Caco-2 (cell line): ENCODE measurements at places on chromosomes 5 and 9. TPM values are rescaled to one million over a fixed set of nuclear protein-coding genes. Genes with fewer than 3 reads are reported as not detected.

DNA sequence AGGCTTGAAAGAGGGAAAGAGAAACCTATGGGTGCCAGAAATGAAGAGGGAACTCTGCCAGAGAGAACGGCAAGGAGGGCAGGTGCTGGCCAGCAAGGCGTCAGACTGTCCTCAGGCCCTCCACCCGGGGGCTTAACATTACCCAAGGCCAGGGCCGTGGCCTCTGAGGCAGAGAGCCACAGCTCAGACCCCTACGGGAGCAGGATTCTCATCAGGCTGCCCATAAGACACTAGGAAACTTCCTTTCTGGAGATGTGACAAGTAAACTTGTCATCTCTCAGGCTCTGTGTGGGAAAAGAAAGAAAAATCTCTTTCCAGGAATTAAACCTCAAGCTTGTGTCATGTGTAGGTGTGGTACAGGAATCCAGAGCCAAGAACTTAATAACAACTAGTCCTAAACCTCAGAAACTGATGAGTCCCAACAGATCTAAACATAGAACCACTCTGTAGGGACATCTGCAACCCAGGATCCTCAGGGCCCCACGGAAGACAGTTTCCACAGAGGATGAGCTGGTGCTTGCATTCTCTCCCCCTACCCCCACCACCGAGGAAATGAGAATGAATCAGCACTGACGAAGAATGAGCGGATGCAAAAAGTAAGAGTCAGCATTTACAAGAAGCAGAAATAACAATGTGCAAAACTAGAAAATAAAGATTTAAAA is 74.3 kb downstream of the DCP2 start:
- DNase-seq = no peak

The MSMP gene
- not detected in 2 replicates for total RNA-seq

DNA sequence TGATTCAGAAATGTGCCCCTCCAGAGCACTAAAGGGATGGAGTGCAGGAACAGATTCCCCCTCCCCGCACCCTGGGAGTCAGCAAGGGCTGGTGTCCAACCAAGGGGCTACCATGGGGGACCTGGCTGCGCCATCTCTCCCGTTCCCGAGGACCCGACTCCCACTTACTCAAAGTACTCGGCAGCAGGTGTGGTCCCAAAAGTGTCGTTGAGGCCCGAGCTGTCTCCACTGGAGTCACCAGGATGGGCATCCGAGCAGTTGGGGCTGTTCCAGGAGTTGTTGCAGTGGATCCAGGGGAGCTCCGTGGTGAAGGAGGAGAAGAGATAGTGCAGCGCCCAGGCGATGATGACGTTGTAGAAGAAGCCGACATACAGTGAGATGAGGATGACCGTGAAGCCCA is 12.9 kb downstream of the SLC6A3 start:
- no peak for DNase-seq

DNA sequence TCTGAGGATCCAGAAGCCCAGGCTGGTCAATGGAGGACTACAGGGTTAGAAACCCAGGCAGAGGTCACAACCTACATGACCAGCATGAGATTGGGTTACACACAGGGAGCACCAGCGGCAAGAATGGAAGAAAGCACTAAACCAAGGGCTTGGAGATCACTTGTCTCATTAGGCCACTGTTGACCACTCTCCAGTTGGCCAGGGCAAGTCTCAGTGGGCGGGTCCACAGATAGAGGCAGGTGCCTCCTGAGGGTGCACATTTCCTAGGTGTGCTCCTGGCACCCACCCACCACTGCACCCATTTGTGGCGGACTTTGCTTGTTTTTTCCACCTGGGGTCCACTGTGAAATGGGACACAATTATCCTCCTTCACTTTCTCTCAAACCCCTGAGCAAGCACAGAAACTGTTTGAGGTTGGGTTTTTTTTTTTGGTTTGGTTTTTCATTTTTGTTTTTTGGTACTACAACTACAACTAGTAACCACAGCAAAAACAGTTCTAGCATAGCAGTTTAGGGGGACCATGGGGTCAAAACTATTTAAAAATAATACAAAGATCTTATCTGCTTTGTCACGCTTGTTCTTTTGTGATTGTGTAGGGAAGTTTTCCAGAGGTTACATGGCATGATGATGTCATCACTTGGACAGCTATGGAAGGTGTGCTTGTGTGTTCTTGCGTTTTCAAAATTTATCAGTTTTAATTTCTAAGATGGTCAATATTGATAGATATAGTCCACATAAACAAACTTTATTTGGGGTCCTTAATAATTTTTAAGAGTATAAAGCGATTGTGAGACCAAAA is 6.1 kb downstream of the NPR2 start:
- DNase-seq = no peak

GRCh38 chr5:81395262-81395661 is 1.3 kb upstream of the ACOT12 start:
- DNase-seq = no peak

The GADD45G gene
- total RNA-seq = 3.7 and 5.4 TPM in 2 replicates

The IFNA21 gene
- total RNA-seq = not detected in 2 replicates

DNA sequence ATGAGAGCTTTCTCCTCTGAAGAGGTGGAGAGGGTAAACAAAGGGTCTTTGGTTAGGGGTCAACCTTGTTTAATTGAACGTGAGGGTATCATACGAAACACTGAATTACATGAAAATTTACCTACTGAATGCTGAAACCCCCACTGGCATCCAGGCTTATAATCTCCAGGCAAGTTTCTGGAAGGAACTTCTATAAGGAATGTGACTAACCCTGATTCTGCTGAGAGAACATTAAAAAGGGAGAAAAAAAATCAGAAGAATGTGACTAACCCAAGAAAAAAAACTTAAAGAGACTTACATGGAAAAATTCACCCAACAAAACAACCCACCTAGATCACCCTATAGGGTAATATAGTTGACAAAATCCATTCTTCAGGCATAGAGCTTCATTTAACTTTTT is 55.5 kb downstream of the APC start:
- no peak for DNase-seq

DNA sequence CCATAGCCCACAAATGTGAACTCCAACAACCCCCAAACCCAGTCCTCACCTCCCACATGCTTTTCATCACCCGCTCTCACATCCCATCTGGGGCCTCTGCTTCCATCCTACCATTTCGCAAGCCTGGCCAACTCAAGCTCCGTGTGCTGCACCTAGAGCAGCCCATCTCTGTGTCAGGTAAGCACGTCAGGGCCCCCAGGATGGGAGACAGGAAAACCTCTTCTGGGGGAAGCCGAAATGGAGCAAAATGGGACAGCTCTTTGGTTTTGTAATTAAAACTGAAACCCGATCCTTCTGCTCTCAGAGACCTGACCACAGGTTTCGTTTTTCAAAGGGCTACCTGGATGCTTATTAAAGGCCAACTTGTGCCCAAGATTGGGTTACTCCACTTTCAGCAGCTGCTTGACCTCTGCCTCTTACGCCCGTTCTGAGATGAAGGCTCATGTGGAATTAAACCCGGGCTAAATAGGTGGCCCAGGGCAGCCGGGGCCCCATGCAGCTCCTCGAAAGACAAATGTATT is 287.7 kb downstream of the SLIT3 start:
- DNase-seq = no peak

DNA sequence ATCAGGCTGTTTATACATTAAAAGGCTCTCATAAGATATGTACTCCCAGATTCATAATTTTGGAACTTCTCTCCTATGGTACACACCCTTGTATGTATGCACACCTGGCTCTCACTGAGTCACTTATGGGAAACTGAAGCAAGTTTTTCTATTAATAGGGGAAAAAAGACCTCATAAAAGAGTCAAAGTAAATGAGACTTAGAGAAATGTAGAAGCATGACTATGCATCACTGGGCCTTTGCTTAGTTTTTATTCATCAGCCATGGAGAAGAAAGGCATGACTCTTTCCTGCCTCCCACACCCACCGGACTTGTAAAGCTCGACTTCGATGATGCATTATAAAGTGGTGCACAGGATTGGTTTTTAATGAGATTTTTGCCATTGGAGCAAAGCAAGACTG is 28.2 kb downstream of the MTAP start:
- DNase-seq = no peak

The NNT gene
- 42.5 and 44.8 TPM in 2 replicates for total RNA-seq

The ACTBL2 gene
- total RNA-seq = not detected in 2 replicates

The PITX1 gene
- 114 and 117 TPM in 2 replicates for total RNA-seq

DNA sequence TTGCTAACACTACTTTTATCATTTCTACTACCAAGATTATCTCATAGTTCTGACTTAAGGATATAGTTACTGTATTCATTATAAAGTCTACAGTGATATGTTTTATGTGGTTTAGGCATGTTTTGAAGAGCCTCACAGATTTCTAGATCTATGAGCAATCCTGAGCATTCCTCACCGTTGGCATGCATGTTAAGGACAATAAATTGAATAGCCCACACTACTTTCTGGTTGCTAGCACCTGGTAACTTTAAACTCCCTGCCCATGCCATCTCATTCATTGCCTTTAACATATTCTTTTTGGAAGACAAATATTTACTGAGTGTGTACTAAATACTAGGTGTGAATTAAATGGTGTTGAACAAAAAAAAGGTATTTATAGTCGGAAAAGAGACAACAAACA is 868.1 kb upstream of the CDH9 start:
- no peak for DNase-seq

DNA sequence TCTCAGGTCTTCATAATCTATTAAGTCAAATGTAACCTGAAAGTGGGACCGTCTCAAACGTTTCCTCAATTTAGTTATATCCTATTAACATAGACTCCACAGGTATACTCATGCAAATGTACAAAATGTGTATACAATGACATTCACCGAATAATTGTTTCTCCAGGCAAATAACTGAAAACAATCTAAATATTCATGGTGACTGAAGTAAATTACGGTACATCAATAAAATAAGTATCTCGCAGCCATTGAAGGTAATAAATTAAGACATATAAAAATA is 482 bp downstream of the IARS1 start:
- DNase-seq = no peak

DNA sequence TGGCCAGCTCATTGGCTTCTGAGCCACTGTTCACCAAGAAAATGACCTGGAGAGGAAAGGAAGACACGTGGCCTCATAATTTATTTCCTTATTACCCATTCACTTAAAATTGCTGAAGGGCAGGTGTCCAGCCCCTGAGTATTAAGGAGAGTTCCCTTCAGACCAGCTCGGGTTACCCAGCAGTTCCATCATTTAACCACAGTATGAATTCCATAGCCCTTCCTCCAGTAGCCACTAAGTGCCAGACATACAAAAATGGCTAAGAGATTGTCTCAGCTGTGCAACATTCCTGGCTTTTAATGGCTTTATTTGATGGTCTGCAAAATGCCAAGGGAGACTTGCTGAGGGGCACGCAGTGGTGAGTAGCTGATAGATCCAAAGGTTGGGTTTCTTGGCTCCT is 12.5 kb downstream of the AGXT2 start:
- no peak for DNase-seq

- DNase-seq = no peak
Measured at GRCh38 chr9:26527931-26528330, 364.7 kb downstream of the CAAP1 start.

GRCh38 chr9:20394969-20395368 is 227.3 kb downstream of the MLLT3 start:
- no peak for DNase-seq

The PLPPR1 gene
- total RNA-seq = not detected in 2 replicates

The KCTD16 gene
- 0.29 and 0.51 TPM in 2 replicates for total RNA-seq

The FCN1 gene
- not detected in 2 replicates for total RNA-seq

- no peak for DNase-seq
Measured at GRCh38 chr9:130193531-130194377, 21.6 kb downstream of the NCS1 start.

- DNase-seq = no peak
Measured at GRCh38 chr9:99851500-99851822, 29.8 kb downstream of the NR4A3 start.
